Vagina (tissue), 2 donors: ENCODE measurements at places on chromosomes 5 and 9. TPM values are rescaled to one million over a fixed set of nuclear protein-coding genes. Genes with fewer than 3 reads are reported as not detected.

- no peaks in the 10 kb centered on the region for H3K36me3 ChIP-seq
- H3K4me1 ChIP-seq = no peaks in the 10 kb centered on the region
- no peak overlapping the region for H3K27ac ChIP-seq
- no peaks in the 10 kb centered on the region for H3K27me3 ChIP-seq
- no peak overlapping the region for H3K4me3 ChIP-seq
These were observed 70.3 kb downstream of the FYB1 start for GRCh38 chr5:39148983-39149534.

GRCh38 chr9:123087359-123087888 is 54.0 kb downstream of the GPR21 start:
- no peaks in the 10 kb centered on the region for H3K4me1 ChIP-seq
- H3K27me3 ChIP-seq = no peaks in the 10 kb centered on the region
- H3K27ac ChIP-seq = no peak overlapping the region
- H3K4me3 ChIP-seq = no peak overlapping the region

GRCh38 chr5:35826554-35826953 is 30.1 kb upstream of the IL7R start:
- no peaks in the 10 kb centered on the region for H3K27me3 ChIP-seq
- no peak overlapping the region for H3K4me3 ChIP-seq
- no peak overlapping the region for H3K27ac ChIP-seq
- no peak for DNase-seq

DNA sequence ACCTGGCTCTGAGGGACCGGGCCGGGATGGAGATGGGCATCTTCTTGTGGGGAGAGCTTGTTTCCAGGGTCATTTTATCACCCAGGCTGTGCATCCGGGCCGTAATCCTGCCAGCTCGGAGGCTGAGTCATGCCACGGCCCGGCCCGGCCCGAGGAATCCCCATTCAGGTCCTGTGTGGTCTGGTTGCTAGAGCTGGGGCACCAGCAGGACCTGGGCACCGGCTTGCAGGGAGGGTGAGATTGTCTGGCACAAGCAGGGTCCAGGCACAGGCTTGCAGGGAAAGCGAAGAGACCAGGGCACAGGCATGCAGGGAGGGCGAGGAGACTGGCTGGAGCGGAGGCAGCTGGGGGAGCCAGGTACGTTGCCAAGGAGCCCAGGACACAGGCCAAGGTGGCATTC is 106.8 kb downstream of the RXRA start:
- H3K27ac ChIP-seq = peak overlapping the region; percentile 96
- no peak overlapping the region for H3K4me3 ChIP-seq
- H3K36me3 ChIP-seq = peaks cover 43% of the 10 kb centered on the region
- H3K4me1 ChIP-seq = peaks cover 78% of the 10 kb centered on the region
- no peak for DNase-seq

DNA sequence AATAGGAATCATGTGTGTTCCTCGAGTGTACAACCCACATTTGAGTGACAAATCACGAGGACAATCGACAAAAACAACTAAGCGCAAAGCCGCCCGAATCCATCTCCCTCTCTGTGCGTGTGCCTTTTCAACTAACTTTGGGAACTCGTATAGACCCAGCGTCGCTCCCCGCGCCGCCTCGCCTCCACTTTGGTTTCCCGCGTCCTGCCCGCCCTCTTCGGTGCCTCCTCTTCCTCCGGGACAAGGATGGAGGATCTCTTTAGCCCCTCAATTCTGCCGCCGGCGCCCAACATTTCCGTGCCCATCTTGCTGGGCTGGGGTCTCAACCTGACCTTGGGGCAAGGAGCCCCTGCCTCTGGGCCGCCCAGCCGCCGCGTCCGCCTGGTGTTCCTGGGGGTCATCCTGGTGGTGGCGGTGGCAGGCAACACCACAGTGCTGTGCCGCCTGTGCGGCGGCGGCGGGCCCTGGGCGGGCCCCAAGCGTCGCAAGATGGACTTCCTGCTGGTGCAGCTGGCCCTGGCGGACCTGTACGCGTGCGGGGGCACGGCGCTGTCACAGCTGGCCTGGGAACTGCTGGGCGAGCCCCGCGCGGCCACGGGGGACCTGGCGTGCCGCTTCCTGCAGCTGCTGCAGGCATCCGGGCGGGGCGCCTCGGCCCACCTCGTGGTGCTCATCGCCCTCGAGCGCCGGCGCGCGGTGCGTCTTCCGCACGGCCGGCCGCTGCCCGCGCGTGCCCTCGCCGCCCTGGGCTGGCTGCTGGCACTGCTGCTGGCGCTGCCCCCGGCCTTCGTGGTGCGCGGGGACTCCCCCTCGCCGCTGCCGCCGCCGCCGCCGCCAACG is at the start of gene GPR150:
Gene GPR150 (plus strand): TSS at position 58 of the 840 bp plus-strand sequence. CDS start 189 bp downstream, at position 247.
- peak within 1 kb of the TSS; percentile 19 for H3K27ac ChIP-seq
- no peak for DNase-seq
- no peaks in the 10 kb centered on the region for H3K27me3 ChIP-seq
- H3K4me3 ChIP-seq = peak within 1 kb of the TSS; percentile 66
- peaks cover 21% of the 10 kb centered on the region for H3K4me1 ChIP-seq

GRCh38 chr9:35186524-35186923 is 24.7 kb downstream of the UNC13B start:
- H3K27ac ChIP-seq = no peak overlapping the region
- DNase-seq = no peak
- H3K4me3 ChIP-seq = no peak overlapping the region
- H3K36me3 ChIP-seq = no peaks in the 10 kb centered on the region

- H3K27me3 ChIP-seq = no peaks in the 10 kb centered on the region
- DNase-seq = no peak
- no peak overlapping the region for H3K27ac ChIP-seq
- no peaks in the 10 kb centered on the region for H3K36me3 ChIP-seq
These were observed 57.0 kb upstream of the LMX1B start for GRCh38 chr9:126556560-126557250.

The PTGDS gene
- 301 TPM for total RNA-seq

The PROB1 gene
- 2.5 TPM for total RNA-seq

The ZNF883 gene
- total RNA-seq = 0.98 TPM

DNA sequence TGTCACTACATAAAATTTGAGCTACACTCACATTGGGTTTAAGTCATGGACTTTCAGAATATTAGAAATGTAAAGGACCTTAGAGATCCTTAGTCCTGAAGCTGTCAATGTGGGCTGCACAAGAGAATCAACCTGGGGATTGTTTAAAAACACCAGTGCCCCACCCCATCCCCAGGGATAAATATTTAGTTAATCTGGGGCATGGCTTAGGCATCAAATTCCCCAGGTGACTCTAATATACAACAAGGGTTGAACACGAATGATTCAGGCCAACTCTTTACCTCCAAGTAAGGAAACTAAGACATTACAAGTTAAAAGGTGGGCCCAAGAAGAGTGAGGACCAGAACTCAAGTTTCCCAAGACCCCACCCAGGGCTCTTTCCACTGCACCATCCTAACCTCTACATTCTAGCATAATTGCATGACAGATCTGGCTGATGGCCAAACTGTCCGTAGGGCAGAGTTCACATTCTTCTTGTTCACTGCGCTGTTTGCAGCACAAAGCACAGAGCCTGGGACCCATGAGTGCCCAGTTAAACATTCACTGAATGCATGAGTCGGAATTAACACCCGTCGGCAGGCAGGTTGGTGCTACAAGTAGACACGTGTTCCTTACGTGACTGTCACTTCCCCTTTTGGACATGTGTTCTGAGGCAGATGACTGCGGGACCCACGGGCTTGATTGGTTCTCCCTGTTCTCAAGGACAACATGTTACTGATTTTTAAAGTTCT is 25.2 kb downstream of the CYFIP2 start:
- H3K4me1 ChIP-seq = no peaks in the 10 kb centered on the region
- no peak overlapping the region for H3K27ac ChIP-seq
- no peaks in the 10 kb centered on the region for H3K36me3 ChIP-seq
- no peak overlapping the region for H3K4me3 ChIP-seq

The SPINK1 gene
- total RNA-seq = not detected

DNA sequence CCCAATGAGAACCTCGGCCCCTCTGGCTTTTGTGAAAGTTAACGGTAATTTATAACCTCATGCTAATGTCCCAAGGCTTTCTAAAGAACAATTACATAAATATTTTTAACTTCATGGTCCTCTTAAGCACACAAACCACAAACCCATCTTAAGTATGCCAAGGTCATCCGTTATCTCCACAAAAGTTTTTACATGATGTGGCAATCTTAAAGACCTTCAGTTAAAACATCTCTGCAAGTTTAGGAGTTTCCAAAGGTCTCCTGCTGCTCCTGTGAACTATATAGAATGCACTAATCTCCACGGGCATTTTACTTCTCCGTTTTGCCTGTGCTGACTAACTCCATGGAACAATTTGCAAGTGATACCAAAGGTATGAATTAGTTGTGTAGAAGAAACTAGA is 228.2 kb downstream of the TLE1 start:
- H3K36me3 ChIP-seq = no peaks in the 10 kb centered on the region
- no peak overlapping the region for H3K27ac ChIP-seq
- H3K4me3 ChIP-seq = no peak overlapping the region
- no peaks in the 10 kb centered on the region for H3K4me1 ChIP-seq
- H3K27me3 ChIP-seq = no peaks in the 10 kb centered on the region

GRCh38 chr5:95035891-95036685 is 248.8 kb downstream of the MCTP1 start:
- H3K27me3 ChIP-seq = no peaks in the 10 kb centered on the region
- DNase-seq = no peak
- H3K4me3 ChIP-seq = no peak overlapping the region
- no peaks in the 10 kb centered on the region for H3K36me3 ChIP-seq
- no peak overlapping the region for H3K27ac ChIP-seq

The MEIKIN gene
- not detected for total RNA-seq

The PDE6A gene
- total RNA-seq = 0.25 TPM

The SOHLH1 gene
- not detected for total RNA-seq

The SOX30 gene
- total RNA-seq = not detected

GRCh38 chr5:73447530-73448462 is 781 bp downstream of the FOXD1 start:
- DNase-seq = no peak
- peak overlapping the region; percentile 55 for H3K4me3 ChIP-seq
- peaks cover 19% of the 10 kb centered on the region for H3K4me1 ChIP-seq
- H3K27me3 ChIP-seq = peaks cover 37% of the 10 kb centered on the region
- H3K36me3 ChIP-seq = no peaks in the 10 kb centered on the region

The PCDHA1 gene
- not detected for total RNA-seq

GRCh38 chr5:137997726-137998213 is 35.1 kb downstream of the FAM13B start:
- DNase-seq = no peak
- H3K36me3 ChIP-seq = no peaks in the 10 kb centered on the region
- no peak overlapping the region for H3K4me3 ChIP-seq

- no peaks in the 10 kb centered on the region for H3K27me3 ChIP-seq
- no peaks in the 10 kb centered on the region for H3K36me3 ChIP-seq
- peaks cover 6% of the 10 kb centered on the region for H3K4me1 ChIP-seq
These were observed 10.9 kb upstream of the FCN2 start for GRCh38 chr9:134869554-134870300.

The ARSI gene
- 4.7 TPM for total RNA-seq
